ENCODE measurements at places on chromosomes 13 and 19. TPM values are rescaled to one million over a fixed set of nuclear protein-coding genes. Genes with fewer than 3 reads are reported as not detected.

The RAB3A gene
- polyA plus RNA-seq: 32.3 TPM

The LCP1 gene
- 0.76 TPM for polyA plus RNA-seq

The LIM2 gene
- polyA plus RNA-seq: not detected

The CYP2F1 gene
- not detected for polyA plus RNA-seq

The ZNF93 gene
- 14.9 TPM for polyA plus RNA-seq

The HPN gene
- 0.15 TPM for polyA plus RNA-seq

The SLC17A7 gene
- polyA plus RNA-seq: not detected

The MAB21L1 gene
- 0.28 TPM for polyA plus RNA-seq

The GADD45B gene
- not detected for polyA plus RNA-seq

The CHST8 gene
- polyA plus RNA-seq: 5.8 TPM
